ENCODE measurements at places on chromosomes 7 and 10.

GRCh38 chr7:22137466-22137865 is 191.8 kb upstream of the CDCA7L start:
- no peak for DNase-seq

DNA sequence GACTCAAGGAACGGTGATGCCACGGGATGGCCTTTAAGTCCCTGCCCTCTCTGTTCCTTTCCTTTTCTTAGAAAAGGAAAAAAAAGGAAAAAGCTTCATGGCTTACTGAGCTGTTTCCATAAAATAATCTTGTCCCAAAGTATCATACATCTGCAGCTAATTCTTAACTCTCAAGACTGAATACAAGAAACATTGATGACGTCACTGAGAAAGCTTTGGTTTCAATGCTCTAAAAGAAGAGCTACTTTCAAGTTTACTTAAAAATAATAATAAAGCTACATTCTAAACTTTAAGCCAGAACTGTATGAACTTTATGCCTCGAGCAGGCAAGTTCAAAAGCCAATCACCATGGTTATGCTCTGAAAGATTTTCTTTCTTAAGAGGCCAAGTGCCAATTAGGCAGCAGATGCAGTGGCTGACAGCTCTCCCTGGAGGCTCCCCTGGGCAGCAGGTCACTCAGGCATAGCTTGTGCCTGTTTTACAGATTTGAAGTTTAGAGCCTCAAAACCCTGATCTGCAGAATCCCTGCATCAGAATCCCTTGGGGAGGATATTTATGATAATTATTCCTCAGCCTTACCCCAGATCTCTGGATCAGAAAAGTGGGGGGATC is 165.0 kb downstream of the CHN2 start:
- peak; percentile 13 for DNase-seq

- DNase-seq: no peak
Observed at GRCh38 chr7:97468493-97468892, 263.4 kb upstream of the TAC1 start.

GRCh38 chr7:39678930-39679709 is 55.7 kb downstream of the RALA start:
- no peak for DNase-seq

DNA sequence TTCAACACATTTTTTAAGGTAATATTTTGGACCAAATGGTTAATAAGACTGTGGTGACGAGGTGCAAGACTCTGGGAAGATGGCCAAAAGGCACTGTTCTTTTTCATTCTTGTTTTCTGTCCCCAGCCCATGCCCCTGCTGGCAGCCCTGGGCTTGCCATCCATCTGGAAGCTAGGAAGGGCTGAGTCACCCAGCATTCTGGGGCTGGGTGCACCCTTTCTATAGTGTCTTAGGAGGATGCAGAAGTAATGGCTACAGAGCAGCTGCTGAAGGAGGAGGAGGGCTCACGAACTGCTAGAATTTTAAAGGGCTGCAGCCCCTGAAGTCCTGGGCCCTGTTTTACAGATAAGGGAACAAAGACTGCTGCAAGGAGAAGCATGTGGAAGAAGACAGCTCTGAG is 42.8 kb upstream of the ZNF32 start:
- DNase-seq: no peak

All from tongue (tissue), 3 donors.